ENCODE measurements at places on chromosomes 5 and 9.

GRCh38 chr9:16671591-16672137, 198.8 kb downstream of the BNC2 start:
- DNase-seq: no peak

DNA sequence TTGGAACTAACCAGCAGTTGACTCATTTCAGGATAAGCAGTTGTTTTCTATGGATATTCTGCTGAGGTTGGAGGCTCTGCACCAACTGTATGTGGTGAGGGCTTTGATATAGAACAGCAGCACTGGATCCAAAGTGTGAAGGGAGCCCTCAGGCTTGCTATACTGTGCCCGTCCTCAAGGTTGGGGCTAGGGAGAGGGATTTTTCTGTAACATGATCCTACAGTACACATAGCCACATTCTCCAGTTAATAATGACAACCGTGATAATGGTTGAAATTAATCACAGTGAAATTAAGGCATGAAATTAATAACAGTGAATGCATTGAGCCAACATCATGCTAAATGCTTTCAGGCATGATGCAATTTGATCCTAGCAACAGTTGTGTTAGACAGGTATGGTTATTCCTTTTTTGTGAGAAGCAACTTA, 36.7 kb downstream of the ARHGAP26 start:
- DNase-seq: no peak

DNA sequence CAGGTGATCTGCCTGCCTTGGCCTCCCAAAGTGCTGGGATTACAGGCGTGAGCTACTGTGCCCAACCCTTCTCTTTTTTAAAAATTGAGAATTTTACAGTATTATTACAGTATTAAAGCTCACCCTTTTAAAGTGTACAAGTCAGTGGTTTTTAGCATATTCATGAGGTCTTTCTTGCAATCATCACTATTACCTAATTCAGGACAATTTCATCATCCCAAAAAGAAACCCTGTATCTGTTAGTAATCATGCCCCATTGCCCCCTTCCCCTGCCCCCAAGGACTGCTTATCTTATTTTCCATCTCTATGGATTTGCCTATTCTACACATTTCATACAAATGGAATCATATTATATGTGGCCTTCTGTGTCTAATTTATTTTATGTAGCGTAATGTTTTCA, 22.6 kb upstream of the MEGF9 start:
- DNase-seq: no peak

GRCh38 chr5:176736931-176737745, 73.2 kb upstream of the UNC5A start:
- DNase-seq: no peak

DNA sequence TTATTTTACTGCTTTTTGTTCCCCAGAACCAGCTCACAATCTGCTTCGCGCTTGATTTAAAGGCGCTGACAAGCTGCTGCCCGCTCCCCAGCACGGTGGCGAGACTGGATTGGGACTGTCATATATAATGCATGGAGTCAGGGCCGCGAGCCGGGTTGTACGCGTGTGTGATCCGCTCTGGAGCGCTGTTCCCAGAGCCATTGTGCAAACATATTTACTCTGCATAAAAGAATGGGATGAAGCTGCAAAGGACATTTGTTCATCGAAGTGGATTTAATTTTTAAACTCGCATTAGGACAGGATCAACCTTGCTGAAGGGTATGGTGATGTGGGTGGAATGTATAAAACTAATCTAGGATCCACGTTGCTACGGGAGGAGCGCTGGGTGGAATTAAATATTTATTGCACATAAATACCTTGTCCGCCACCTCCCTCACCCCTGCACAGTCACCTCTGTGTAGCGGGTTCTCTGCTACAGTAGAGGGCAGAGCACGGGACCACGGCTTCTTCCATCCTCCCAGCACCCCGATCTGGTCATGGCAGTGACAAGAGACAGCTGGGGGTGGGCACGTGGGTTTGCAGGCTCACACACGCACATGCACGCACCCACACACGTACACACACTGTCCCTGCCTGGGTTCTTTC, 18.1 kb upstream of the FCN1 start:
- no peak for DNase-seq

GRCh38 chr9:136062657-136063439, 32.2 kb downstream of the NACC2 start:
- no peak for DNase-seq

DNA sequence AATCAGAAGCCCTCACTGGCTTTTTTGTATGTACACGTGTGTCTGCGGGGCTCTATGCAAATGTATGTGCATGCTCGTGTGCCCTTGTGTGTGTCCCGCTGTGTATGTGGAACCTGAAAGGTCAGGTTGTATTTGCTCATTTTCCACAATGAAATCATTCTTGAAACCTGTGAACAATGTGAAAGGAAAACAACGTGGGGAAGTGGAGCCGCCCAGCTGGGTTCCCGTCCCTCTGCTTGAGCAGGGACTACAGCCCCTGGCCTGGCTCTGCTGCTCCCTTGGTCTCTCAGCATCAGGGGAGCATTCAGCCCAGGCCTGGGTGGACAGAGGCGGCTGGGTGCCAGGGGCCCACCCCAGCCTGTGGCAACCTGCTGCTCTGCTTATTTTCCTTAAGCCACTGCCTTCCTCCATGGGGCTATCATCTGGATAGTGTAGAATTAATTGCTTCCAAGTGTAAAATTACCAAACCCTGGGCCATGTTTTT, 3.0 kb downstream of the ECSCR start:
- DNase-seq: no peak

- DNase-seq: no peak
These were observed 14.7 kb downstream of the EQTN start for GRCh38 chr9:27282269-27282668.

DNA sequence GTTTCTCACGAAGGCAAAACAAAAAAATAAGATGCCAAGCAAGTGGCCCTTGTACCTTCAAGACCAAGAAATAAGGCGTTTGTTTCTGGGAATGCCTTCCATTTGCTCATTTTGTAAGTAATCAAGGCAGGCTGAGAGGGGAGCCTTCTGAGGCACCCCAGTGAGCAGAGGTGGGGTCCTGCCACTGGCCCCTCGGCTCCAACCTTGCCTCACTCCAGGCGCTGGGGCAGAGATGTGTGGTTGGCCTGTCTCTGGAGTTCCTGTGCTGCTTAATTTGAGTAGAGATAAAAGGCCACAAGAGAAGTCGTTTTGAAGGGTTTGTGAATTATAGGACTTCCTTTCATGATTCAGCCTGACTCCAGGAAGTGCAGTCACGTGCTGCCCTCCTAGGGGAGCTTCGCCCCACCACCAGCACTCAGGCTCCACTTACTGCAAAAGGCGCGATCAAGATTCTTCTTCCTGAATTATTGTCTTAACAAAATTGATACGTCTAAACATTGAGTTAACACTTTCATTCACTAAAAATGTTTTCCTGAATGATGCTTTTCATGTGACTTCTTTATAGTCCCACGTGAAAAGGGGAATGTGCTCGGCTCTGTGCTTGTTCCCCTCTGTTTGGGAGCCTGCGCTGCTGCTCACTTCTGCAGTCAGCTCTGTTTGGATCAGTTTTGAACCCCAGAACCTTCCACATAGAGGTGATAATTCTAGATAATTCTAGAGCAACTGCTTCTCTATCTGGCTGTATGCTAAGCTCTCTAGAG, 13.7 kb downstream of the SYK start:
- DNase-seq: no peak

GRCh38 chr5:135437422-135437795, 9.7 kb downstream of the DCANP1 start:
- DNase-seq: no peak

GRCh38 chr5:155616779-155617392, 603.3 kb downstream of the KIF4B start:
- DNase-seq: no peak

- no peak for DNase-seq
These were observed 29.5 kb downstream of the PFDN1 start for GRCh38 chr5:140273401-140273877.

GRCh38 chr9:35273591-35273990, 111.8 kb downstream of the UNC13B start:
- no peak for DNase-seq

DNA sequence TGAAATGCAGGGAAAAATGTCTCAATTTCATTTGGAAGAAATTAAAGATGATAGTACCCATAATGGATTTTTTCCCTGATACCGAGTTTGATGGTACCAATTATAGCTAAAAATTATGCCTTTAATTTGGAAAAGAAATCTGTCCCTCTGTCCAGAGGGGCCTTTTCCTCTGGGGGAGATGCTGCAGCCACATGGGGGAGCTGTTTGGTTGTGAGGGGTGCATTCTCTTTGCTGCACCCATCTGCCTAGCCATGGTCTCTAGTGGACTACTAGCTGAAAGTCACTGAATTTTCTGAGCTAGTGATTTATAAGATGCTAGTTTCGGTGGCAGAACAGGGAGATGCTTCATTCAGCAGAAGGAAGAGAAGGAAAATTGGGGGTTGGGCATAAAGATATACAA, 9.6 kb downstream of the SEC61B start:
- no peak for DNase-seq

DNA sequence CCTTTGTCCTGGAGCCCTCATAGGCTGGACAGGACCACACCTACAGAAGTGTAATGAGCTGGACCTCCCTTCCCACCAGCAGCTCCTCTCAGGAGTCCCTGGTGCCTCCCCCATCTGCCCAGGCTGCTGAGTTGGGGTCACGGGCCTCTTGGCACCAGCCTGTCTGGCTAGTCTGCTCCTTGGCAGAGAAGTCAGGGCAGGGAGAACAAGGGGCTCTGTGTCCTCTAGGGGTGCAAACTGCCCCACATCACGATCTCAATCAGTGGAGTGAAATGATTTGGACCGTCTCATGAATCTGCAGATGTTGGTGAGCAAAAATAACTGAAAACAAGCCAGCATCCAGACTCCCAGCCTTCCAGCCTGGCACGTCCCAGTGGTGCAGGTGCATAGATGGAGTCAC, 14.9 kb upstream of the GFPT2 start:
- DNase-seq: no peak

DNA sequence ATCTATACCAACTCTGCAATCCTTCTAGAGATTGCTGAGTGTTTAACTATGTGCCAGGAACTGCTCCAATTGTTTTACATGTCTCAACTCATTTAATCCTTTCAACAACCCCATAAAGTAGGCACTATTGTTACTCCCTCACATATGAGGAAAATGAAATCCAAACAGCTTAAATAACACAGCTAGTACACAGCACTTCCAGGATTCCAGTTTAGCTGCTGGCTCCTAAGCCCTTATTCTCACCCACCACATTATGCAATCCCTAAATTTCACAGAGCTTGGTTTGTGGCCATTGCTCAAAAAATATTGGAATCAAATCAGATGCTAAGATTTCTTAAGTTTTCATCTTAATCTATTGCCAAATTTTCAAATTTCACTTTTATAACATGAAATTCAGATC, 84.9 kb downstream of the PRELID2 start:
- no peak for DNase-seq

DNA sequence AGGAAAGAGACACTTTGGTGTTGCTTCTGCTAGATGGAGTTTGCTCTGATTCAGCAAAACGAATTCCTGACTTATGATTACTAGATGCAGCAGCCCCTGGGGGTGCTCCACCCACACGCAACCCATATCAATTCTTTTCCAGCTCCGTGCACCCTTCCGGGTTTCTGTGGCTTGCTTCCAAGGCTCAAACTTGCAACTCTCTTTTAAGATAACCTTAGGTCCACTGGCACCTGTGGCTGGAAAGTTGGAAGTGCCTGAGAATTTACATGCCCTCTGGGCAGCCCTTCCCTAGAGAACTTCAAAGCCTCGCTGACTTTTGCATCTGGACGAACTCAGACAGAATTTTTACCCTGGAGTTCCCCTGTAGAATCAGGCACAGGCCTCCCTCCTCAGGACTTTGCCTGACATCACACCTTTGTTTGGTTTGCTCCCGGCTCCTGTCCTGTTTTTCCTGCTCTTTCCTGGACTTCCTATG, 224.9 kb downstream of the SNX18 start:
- no peak for DNase-seq

- DNase-seq: no peak
These were observed 46.7 kb downstream of the MEF2C start for GRCh38 chr5:88836195-88836838.

DNA sequence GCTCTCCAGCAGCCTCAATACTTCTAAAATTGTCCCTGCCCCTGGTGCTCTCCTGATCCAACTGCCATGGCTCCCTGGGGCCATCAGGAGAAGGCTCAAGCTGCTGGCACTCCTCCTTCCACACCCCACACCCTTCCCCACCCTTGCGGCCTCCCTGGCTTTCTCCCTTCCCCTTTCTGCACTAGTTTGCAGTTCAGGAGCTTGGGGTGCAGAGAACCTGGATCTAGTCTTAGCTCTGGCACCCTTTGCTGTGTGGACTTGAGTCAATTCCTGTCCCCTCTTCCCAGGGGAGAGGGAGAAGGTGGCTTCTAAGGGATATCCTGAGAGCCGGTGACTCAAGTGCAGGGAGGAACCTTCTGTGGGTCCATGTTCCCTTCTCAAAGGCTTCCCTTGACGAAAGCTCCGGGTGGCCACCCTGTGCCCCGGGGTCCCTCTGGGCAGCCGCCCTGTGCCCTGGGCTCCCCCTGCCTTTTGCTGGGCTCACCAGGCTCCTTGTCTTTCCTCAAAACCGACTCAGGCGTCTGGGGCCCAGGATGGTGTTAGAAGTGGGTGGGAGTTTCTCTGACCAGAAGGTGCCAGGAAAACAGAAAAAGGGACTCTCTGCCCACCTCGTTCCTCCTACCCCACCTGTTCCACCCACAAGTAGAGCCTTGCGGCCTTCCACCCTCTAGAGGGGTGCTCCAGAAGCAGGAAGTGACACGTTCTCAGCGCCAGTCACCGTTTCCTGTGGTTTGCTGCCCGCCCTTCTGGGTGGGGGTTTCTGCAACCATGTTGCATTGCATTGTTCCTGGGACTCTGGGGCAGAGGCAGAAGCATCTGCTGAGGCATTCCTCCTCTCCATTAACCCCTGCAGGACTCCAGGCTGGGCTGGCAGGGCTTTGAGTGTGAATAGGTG, 15.0 kb downstream of the GLIPR2 start:
- peak; percentile 78 for DNase-seq

GRCh38 chr9:109496218-109496617, 1.9 kb downstream of the PTPN3 start:
- no peak for DNase-seq

- no peak for DNase-seq
These were observed 155.7 kb downstream of the GLIS3 start for GRCh38 chr9:4143936-4144717.

GRCh38 chr5:109898269-109899162, 208.8 kb downstream of the MAN2A1 start:
- no peak for DNase-seq

- DNase-seq: no peak
These were observed 39.1 kb upstream of the C5orf63 start for GRCh38 chr5:127112347-127112864.

GRCh38 chr5:146699664-146700418, 178.7 kb downstream of the PPP2R2B start:
- DNase-seq: no peak

All from activated T-helper 1 cell treated with Interleukin-2 at 50 U/mL for 16 hours (primary cell).